Urinary bladder (tissue), 4 donors: ENCODE measurements at places on chromosomes 3 and 15. TPM values are rescaled to one million over a fixed set of nuclear protein-coding genes. Genes with fewer than 3 reads are reported as not detected.

GRCh38 chr3:62938583-62938982 is 63.4 kb upstream of the CADPS start:
- DNase-seq, result no peak

DNA sequence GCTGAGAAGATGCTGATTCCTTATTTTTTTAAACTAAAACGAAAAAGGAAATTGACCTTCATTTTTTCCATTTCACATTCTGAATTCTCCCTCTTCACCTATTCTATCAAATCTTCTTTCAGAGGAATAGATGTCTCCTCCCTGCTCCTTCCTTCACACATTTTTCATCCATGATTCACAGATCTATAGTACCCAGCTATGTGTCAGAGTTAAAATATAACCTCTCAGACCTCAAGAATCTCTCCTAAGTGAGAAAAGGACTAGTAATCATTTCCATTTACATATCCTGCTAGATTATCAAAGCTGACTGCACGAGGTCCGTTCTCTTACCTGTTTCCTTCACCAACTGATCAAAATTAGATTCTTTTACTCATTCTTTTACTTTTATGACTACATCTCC is 1297.6 kb upstream of the ALCAM start:
- DNase-seq, result no peak

GRCh38 chr15:34501131-34501530 is 63.5 kb upstream of the GOLGA8A start:
- DNase-seq, result no peak

DNA sequence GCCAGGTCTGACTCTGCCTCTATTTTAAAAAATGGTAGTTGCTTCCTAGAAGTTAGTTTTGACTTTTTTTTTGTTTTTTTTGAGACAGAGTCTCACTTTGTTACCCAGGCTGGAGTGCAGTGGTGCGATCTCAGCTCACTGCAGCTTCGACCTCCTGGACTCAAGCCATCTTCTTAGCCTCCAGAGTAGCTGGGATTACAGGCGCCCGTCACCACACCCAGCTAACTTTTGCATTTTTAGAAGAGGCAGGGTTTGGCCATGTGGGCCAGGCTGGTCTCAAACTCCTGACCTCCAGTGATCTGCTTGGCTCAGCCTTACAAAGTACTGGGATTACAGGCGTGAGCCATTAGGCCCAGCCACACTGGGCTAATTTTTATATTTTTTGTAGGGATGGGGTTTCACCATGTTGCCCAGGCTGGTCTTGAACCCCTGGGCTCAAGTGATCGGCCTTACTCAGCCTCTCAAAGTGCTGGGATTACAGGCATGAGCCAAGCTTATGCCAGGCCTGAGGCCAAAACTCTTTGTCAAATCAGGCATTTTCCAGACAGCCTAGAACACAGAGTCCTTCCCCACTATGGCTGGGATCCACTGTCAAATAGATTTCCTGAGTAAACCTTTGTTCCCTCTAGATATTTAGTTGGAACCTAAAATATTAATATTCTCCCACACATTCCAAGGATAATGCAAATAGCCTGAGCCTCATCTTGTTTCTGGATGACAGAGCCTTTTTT is 13.7 kb downstream of the C3orf62 start:
- no peak for DNase-seq

TMIE gene
- 0.26 TPM for total RNA-seq

TNFAIP8L3 gene
- 9.7 TPM for total RNA-seq

GRCh38 chr15:91873138-91873536 is 19.6 kb downstream of the SLCO3A1 start:
- DNase-seq, result no peak

GRCh38 chr15:78837543-78837942 is 26.3 kb upstream of the ADAMTS7 start:
- no peak for DNase-seq

GRCh38 chr3:50138266-50139200 is 16.6 kb upstream of the SEMA3F start:
- DNase-seq, result no peak

DNA sequence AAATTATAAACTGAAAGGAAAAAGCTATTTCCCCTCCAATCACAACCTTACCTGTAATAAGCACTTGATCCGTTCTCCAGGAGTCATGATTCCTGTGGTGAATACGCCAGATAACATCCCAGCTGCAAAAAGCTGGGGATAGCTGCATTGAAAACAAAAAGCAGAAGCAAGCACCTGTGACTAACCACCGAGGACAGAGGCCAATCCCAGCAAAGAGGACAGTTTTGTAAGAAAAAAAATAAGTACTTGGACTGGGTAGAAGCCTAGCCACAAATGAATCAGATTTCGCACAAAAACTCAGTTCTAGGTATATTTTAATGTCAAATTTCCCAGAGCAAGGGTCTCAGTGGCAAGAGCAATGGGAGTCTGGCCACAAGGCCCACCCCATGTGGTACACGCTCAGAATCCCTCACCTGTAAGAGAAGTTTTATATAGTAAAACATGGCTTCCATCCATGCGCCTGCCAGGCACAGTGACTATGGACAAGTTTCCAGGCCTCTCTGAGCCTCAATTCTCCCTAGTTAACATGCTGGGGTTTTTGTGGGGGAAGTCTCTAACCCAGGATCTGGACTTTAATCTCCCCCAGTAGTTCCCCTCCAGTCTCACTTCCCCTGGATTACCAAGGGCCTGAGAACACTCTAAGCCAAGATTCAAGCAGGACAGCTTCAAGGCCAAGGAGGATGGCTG is 19.2 kb downstream of the SLC25A20 start:
- DNase-seq, result no peak

GRCh38 chr3:2354702-2355101 is 256.0 kb downstream of the CNTN4 start:
- DNase-seq, result no peak

GRCh38 chr3:72128921-72129320 is 344.0 kb upstream of the PROK2 start:
- no peak for DNase-seq

OIP5 gene
- total RNA-seq, result 6.1 TPM

SEMA3G gene
- 7.6 TPM for total RNA-seq

GRCh38 chr3:188156056-188156455 is 2.1 kb downstream of the LPP start:
- DNase-seq, result no peak

- no peak for DNase-seq
These were observed 537.6 kb upstream of the IL12A start for GRCh38 chr3:159451067-159451466.

- DNase-seq, result no peak
These were observed 81.2 kb downstream of the LIPC start for GRCh38 chr15:58513008-58513407.

DNA sequence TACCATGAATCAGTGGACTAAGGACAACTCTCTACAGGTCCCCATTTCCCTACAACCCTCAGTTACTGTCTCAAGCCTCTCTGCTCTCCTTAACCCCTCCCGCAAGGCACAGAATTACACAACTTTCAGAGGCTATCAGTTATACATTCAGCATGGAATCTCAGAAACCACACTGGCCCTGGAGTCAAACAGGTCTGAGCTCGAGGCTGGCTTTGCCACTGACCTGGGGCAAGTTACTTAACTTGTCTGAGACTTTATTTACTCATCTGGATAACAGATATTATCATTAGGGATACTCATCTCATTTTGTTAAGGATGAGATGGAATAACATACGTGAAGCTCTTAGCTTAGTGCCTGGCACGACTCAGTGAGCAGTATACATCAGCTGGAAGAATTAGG is 95.2 kb downstream of the WDR76 start:
- DNase-seq, result no peak

DNA sequence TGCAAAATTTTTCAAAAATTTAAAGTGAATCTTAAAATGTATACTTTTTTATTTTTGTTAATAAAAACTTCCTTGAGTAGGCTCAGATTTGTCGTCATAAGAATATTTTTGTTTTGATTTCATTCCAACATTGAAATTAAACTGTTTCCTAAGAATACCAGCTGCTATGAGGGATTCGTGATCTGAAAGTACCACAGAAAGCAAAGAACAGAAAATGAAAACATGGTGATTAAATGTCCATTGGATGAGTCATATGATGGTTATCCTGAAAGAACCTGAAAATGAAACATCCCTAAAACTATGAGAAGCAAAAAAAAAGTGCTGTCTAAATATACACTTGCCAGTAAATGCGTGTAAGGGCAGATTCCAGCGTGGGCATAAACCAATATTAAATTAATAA is 143.8 kb downstream of the GMNC start:
- no peak for DNase-seq

DNA sequence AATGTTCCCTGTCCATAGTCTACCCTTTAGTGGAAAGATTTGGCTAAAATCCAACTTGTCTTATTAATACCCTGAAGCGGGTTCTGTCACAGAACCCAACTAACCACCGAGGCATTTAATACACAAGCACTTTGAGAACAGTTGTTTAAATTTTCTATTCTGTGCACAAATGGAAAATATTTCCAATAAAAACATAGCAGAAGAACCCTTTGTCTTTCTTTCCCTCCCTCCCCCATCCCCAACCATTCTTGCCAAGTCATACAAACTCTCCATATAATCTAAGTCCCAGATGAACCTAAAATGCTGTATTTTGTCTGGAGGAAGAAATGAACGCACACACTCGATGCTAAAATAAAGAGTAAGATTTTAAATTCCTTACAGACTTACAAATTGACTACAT is 126.9 kb upstream of the STRIT1 start:
- peak; percentile 10 for DNase-seq

GRCh38 chr3:142897807-142898206 is 8.9 kb upstream of the PCOLCE2 start:
- no peak for DNase-seq

GRCh38 chr3:137992592-137992991 is 17.4 kb upstream of the CLDN18 start:
- no peak for DNase-seq

ITIH1 gene
- total RNA-seq, result not detected

MAP3K13 gene
- 33.5 TPM for total RNA-seq

RTF1 gene
- total RNA-seq, result 34.0 TPM

- DNase-seq, result no peak
These were observed 374.3 kb downstream of the VPS13C start for GRCh38 chr15:61685971-61686370.

DNA sequence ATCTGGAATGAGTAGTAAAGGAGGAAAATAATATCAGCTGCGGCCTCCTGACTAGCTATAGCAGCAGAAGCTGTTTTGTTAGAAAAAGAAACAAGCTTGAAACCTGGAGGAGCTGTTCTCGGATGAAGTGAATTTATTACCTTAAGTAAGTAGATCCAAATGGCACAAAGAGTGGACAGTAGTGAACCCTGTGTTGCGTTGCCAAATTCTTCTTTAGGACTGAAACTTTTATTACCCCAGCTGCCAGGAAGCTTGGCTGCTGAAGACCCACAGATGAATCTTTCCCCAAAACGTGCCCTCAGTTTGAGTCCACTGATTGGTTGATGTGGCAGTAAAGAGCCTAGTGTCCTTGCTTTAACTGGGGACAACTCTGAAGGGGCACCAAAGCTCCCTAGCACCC is 366.8 kb upstream of the GBE1 start:
- peak; percentile 25 for DNase-seq

GRCh38 chr3:148208975-148209374 is 488.7 kb upstream of the AGTR1 start:
- DNase-seq, result no peak

EFCC1 gene
- 5.7 TPM for total RNA-seq

GRCh38 chr15:73319460-73320245 is 49.1 kb downstream of the HCN4 start:
- no peak for DNase-seq

CCDC191 gene
- total RNA-seq, result 7.1 TPM

DNA sequence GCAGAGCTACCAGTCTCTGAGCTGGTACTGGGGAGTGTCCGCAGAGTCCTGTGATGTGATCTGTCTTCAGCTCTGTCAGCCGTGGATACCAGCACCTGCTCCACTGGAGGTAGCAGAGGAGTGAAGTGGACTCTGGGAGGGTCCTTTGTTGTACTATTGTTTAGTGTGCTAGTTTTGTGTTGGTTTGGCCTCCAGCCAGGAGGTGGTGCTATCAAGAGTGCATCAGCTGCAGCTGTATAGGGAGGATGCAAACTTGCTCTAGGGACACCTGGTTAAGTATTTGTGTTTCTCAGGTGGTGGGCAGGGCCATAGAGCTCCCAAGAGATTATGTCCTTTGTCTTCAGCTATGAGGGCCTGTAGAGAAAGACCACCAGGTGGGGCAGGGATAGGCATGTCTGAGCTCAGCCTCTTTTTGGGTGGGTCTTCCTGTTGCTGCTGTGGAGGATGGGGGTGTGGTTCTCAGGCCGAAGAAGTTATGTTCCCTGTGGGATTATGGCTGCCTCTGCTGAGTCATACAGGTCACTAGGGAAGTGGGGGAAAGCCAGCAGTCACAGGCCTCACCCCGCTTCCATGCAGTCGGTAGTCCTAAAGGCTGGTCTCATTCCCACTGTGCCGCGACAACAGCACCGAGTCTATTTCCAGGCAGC is 443.2 kb upstream of the TBL1XR1 start:
- DNase-seq, result no peak

DNA sequence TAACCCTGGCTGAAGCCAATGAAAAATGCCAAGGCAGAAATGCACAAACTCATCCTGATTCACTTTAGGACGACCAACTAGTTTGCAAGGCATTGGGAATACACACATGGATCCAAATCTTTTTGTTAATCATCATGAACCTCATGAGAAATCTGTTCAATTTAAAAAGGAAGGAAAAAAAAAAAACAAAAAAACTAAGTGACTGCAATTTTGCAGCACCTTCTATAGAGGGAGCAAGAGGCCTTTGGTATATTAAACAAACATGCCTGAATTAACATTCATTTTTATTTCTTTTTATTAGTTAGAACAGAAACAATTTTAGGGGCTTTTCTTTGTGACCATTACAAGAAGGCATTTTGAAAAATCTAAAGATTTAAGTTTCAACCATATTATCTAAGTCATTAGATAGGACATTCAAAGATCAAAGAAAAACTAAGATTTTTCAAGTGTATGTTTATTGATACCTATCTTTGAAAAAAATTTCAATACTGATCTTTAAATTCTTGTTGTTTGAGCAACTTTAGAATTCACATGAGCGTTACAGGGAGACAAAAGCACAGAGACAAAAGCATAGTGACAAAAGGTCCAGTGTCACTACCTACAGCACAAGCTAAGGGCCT is 182.4 kb downstream of the CBLB start:
- no peak for DNase-seq

GRCh38 chr15:51403072-51403878 is 61.8 kb downstream of the GLDN start:
- no peak for DNase-seq

DNA sequence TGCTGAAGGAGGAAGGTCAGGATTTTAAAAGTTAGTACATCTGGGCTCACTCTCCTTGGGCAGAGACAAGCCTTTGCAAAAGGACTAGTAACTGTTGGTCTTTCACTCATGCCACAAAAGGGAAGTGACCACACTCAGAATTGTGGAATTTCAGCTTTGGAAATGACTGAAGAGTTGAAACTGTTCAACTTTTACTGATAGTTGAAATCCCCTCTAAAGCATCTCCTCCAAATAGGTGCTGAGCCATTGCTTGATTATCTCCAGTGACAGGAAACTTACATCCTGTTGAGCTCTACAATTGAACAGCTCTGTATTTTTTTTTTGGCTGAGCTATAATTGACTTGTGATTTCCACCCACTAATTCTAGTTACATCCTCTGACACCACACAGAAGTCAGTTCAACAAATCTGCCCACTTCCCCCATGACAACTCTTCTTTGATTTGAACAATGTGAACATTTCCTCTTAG is 254.8 kb upstream of the TPRG1 start:
- DNase-seq, result no peak
